Activated naive CD4-positive, alpha-beta T cell treated with anti-CD3 and anti-CD28 coated beads, Interleukin-2, amount 10 ng/mL, durations not matched to agents 7 days and 5 days (primary cell): ENCODE measurements at places on chromosomes 13 and 19.

GRCh38 chr13:23876265-23876664, 12.9 kb downstream of the MIPEP start:
- no peak for DNase-seq

- no peak for DNase-seq
These were observed 107.6 kb downstream of the ZIC5 start for GRCh38 chr13:99863789-99864626.

DNA sequence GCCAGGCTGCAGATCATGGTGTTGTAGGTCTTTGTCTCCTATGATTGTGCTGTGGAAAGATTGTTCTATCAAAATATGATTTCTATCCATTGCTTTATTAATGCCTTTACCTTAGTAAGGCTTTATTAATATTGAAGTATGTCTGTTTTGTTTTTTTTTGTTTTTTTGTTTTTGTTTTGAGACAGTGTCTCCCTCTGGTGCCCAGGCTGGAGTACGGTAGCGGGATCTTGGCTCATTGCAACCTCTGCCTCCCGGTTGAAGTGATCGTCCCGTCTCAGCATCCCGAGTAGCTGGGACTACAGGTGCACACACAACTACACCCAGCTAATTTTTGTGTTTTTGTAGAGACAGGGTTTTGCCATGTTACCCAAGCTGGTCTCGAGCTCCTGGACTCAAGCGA, 7.7 kb downstream of the IRGC start:
- DNase-seq: no peak

DNA sequence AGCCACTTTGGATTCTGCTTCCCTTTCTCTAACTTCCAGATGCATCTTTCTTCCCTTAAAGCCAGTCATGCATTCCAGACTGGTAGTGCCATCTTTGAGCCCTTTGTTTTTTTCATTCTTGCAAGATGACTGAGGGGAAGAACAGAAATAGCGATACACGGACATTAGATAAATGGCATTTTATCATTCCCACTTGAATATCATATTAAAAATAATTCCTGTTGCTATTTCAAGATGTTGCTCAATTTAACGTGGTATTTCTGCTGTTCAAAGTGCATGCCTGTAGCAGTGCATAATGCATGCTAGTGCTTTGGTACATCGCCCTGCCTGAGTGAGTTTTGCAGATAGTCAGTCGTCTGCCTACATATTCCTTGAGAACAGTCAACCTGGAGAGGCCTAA, 140.6 kb upstream of the FRY start:
- DNase-seq: no peak

DNA sequence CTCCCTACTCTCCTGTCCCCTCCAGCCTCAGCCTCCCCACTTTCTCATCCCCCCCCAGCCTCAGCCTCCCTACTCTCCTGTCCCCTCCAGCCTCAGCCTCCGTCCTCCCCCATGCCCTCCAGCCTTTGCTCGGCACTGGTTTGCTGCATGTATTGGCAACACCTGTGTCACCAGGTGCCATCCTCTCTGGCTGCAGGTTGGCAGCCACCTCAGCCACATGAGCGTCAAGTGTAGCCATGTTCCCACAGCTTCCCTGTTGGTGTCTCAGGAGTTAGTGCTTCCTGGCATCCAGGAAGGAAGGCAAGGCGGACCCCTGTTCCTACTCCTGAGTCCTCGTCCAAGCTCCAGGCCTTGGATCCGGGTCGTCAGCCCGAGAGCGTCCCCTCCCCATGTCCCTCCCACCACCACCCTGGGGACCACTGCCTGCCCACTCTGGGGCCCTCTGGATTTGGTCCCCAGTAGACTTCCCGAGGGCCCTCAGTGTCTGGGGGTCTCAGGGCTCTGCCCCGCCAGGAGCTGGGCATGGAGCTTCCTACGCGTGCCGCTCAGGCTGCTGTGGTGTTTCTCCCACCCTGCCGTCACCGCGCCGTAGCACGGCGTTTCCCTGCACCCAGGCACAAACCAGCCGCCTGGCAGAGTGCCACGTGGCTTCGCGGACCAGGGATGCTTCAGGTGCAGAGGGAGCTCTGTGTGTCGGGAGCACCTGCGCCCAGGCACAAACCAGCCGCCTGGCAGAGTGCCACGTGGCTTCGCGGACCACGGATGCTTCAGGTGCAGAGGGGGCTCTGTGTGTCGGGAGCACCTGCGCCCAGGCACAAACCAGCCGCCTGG, 128.3 kb upstream of the MCF2L start:
- no peak for DNase-seq
